ENCODE measurements at places on chromosomes 13 and 19.

DNA sequence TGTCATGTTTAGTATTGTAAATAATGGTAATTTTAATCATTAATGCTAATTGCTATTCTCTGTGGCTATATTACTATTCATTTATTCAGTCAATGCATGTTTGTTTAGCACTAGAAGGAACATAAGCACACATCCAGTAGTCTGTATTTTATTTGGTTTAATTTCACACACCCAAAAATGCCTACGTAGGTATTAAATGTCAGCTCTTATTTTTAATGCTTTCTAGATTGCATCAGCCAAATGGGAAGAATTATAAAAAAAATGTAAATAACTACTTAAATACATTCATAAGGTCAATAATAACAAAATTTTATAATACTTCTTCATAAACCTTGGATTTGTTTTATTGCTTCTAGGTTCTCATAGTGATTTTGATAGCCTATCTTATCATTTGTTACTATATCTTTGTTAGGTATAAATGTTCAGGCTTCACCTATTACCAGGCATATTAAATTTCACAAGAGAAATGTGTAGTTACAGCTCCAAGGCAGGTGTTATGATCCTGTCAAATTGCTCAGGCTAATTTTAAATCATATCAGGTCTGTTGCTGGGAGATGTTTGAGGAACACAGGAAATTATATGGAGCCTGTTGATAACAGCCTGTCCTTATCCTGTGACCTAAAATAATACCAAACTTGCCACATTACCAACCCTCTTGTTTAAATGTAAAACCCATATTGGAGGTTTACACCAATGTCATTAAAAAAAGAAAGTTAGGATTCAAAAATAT, 34.4 kb downstream of the ITGBL1 start:
- DNase-seq = no peak

GRCh38 chr19:42184401-42184861, 33.0 kb downstream of the DEDD2 start:
- DNase-seq = peak; percentile 62

DNA sequence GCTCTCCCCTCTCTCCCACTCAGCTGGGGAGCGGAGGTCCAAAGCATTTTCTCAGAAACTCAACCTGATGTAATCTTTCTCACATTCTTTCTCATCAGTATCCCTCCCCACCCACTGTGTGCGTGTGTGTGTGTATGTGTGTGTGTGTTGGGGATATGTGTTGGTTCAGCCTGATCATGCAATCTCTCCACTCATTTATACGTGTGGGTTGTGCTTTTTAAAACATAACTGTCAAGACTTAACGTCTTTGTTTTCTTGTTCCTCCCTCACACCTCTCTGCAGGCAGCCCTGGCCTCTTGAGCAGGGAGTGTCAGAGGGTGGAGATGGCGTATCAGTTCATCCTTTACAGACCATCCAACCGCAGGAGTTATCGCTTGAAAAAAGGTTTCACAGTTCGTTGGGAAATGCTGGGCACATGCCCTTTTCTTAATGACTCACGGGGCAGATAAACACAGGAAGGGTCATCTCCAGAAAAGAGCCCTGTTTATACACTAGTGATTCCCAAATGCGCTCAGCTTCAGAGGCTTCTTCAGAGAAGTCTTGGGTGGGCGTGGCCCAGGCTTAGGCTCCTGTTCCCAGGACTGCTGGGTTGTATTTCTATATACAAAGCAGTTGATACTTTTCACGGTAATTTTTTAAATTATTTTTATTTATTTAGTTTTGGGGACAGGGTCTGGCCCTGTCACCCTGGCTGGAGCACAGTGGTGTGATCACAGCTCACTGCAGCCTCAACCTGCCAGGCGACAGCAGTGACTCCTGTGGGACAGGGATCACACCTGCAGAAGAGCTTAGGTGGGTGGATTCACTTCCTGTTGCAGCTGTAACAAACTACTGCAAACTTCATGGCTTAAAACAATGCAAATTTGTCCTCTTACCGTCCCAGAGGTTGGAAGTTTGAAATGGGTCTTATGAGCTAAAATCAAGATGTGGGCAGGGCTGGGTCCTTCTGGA, 60.3 kb downstream of the CCDC70 start:
- no peak for DNase-seq

DNA sequence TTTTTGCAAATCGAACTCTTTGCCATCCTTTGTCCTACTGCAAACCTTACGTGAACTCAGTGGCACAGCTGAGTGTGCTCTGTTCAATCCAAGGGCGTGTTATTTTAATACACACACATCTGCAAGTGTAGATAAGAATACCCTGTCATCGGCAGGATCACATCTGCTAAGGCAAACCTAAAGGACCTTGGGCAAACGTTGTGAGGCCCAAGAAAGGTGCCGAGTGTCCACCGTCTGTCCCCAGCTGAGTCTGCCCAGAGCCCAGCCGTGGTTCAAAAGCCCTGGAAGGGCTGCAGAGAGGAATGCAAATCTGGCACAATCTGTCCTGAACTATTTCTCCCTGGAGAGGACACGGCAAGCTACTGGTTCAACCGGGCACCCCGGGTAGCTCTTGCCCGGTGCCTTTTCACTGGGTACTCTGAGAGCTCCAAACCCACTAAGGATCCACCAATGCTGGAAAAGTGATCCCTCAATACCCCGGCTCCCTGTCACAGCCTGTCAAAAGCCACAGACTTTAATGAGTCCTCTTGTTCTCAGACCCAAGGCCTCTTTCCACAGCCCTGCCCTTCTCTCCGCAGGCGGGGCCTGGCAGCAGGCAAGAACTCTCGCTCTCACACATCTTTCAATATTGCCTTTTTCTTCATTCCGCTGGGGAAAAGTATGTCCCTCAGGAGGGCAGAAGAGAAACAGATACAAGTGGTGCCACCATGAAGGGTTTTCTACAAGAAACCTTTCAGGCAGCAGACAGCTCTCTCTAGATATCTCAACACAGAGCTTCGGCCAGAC, 17.0 kb downstream of the SLC7A1 start:
- DNase-seq = no peak

Measured in NCI-H510A (cell line).